Effector CD8-positive, alpha-beta T cell (primary cell): ENCODE measurements at places on chromosomes 3 and 15.

GRCh38 chr15:70627322-70627721, 136.0 kb downstream of the UACA start:
- DNase-seq = no peak

DNA sequence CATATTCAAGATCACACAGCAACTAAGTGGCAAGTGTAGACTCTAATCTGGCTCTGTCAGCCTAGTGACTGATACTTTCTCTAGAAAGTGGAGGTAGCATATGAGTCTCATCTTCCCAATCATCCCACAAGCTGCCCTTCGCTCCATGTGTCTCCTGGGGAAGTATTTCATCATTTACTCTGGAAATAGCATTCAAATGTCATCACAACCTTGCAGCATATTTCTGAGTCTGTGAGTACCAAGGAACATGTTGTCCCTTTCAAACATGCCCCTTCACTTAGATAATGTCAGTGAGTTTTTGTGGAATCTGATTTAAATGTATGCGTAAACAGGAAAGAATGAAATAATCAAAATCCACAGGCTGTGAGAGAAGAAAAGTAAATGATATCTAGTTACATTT, 322.9 kb downstream of the SLC9A9 start:
- no peak for DNase-seq

DNA sequence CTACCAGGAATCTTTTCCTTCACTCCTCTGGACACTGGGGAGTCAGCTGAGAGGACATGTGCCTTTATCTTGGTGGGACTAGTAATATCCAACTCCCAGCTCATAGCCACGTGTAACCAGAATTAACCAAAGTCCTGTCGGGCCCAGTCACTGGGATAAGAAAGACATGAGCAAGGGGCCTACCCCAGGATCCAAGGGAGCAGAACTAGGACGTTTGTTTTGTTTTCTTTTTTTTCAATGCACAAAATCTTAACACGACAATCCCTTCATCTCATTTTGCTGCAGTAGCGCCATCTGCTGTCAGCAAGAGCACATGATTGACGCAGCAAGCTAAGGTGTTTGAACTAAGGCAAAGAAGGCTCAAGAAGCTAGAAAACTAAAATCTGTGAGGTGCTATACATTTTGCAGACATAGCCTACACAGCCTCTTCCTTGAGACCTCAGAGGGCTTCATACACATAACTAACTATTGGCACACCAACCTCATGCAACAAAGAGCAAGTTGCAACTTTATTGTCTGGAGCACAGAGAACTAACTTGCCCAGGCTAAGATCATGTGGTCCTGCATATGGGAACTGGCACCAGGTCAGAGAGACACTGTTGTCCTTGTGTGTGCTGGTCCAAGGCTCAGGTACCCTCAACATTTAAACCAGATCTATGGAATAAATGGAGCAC, 43.6 kb downstream of the RLBP1 start:
- DNase-seq = peak; percentile 6

DNA sequence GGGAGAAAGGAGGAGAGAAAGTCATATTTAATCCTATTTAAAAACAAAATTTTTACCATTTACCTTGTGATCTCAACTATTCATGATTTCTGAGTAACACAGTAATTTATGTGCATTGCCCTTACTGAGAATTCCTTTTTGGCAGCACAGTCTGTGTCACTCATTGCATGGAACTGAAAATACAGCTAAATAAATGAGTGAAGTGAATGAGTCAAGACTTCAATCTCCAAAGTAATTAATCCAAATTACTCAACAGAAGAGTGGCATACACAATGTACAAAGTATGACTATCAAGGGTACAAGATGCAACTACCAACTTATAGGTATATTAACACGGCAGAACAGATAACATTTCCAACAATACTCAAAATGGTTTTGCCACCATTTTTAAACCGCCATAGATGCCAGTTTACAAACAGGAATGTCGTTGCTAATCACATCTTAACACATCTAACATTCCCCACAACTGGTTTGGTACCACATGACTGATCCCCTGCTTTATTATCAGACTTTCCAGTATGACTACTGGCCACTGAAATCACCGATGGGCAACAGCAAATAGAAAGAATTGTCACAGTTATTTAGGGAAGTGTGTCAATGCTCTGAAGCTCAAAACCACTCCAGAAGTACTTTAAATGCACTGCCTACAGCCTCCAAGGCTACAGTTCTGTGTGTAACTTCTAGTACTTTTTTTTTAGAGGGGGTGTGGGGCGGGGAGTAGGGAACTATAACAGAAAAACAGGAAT, 410.4 kb downstream of the SHQ1 start:
- DNase-seq = no peak

DNA sequence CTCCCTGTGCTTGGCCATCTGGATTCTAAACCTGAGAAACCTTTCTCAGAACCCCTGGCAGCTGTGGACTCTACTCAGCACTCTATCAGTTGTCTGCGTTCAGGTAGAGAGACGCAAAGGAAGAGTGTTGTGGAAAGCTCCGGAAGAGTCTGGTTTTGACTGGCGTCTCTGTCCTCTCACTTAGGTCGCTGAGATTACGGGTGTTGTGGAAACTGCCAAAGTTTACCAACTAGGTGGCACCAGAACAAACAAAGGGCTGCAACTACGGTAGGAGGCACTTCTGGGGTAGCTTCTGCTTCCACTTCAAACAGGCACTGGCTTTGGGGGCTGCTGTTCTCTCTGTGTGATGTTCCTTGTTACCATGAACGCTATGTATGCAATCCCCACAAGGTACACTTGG, 19.2 kb upstream of the ITPKA start:
- DNase-seq = no peak

- peak; percentile 1 for DNase-seq
These were observed 74.8 kb upstream of the NTRK3 start for GRCh38 chr15:88331291-88331690.

DNA sequence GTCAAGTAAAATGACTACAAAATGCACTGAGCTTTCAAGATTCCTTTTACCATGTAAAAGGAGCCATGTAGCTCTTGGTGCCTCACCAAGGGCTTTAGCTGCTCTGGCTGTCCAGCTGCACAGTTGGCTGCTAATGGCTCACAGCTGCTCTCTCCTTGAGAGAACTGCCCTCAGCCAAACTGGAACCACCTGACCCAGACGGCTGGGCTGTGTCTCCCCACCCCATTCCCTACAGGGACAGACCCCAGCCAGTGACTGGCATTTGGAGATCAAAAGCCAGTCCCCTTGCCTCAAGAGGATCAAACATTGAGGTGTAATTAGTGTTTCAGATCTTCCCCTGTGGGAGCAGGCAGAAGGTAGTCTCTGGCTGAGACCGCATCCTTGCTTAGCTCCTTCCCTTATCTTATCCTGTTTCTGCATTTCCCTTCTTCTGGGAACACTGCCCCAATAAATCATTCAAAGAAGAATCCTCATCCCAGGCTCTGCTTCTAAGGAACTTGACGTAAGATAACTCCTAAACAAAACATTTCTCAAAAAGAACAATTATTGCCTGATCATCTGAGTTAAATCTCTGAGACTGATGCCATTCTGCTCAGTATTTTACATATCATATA, 28.6 kb upstream of the UBE2E2 start:
- no peak for DNase-seq

GRCh38 chr15:42576776-42577175, 1.4 kb downstream of the STARD9 start:
- no peak for DNase-seq

GRCh38 chr3:71232175-71232679, 351.3 kb downstream of the FOXP1 start:
- no peak for DNase-seq

- no peak for DNase-seq
These were observed 106.3 kb downstream of the CHDH start for GRCh38 chr3:53739966-53740365.

- DNase-seq = no peak
These were observed 214.2 kb upstream of the PROK2 start for GRCh38 chr3:71998995-71999673.

DNA sequence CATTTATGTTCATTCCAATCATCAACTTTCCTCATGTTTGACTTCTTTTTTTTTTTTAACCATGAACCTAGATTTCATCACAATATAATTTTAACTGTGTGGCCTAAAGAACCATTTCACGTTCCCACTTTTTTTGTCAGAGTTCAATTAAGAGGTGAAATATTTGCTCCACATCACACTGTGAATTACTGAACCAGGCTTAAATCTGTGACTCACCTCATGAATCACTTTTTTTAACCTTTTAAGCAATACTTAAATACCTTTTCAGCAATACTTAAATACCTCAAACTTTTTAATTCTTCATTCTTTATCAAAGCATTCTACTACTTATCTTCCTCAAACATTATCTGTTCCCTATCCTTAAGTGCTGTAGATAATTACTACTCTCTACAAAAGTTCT, 137.6 kb downstream of the SI start:
- DNase-seq = no peak

- no peak for DNase-seq
These were observed 602.1 kb downstream of the MAGI1 start for GRCh38 chr3:65436580-65436979.
